ENCODE measurements at places on chromosomes 5 and 9.
A peak's percentile ranks its signal among the peaks of the same experiment; 100 is the strongest.

- DNase-seq = no peak
Measured at GRCh38 chr9:36113999-36114398, 22.5 kb upstream of the GLIPR2 start.

- peak; percentile 21 for DNase-seq
Measured at GRCh38 chr5:61055434-61056006, 106.7 kb downstream of the SMIM15 start.

DNA sequence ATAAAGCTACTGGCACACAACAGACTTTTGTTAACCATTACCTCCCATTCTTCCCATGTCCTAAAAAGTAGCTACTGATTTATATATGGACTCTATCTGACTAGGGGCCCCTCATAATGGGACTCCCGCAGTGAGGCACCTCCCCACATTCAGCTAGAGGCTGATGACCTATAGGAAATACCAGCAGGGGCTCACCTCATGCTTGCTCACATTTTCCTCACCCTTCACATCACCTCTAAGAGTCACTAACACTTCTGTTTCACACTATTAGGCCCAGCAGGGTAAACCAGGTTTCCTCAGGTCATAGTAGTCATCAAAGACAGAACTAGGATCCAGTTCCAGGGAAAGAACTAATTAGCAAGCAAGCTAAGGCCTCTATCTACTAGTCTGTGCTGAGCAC lies 60.7 kb downstream of the PRELID2 start:
- no peak for DNase-seq

DNA sequence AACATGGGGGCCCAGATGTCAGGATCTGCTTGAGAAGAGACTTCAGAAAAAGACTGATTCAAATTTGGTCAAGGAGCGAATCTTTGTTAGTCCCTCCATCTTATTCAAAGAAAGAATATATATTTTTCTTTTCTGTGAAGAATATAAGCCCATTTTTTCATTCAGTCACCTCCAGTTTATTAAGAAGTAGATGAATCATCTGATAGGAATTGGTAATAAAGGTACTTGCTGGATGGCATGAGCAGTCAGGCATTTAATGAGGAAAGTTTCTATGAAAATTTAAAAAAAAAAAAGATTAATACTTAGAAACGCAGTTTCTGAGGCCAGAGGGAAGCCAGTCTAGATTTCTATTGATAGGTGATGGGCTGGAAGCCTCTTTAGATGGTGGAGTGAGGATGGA lies 373.1 kb upstream of the SMC2 start:
- no peak for DNase-seq

GRCh38 chr9:19442240-19442639 lies 33.4 kb downstream of the ACER2 start:
- DNase-seq = no peak

- no peak for DNase-seq
Measured at GRCh38 chr9:135581636-135582426, 20.3 kb downstream of the PAEP start.

DNA sequence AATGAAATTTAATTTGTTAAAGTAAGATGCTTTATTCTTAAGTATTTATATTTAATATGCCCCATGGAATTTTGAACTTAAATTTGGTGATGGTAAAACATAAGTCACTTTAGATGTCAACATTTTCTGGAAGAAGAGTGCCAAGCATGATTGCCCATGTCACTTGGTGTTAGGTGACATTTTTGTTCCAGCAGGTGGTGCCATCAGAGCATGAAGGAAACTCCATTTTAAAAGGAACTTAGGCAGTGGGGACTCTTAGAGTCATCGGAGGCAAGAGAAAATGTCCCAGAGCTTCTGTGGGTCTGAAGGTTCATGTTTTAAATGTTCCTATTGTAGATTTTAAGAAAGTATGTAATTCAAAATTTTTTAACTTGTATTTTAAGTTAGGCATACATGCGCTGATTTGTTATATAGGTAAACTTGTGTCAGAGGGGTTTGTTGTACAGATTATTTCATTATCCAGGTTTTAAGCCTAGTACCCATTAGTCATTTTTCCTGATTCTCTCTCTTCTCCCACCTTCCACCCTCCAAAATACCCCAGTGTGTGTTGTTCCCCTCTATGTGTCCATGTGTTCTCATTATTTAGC lies 789.3 kb downstream of the SEMA5A start:
- DNase-seq = peak; percentile 31

GRCh38 chr5:14783691-14784090 lies 87.9 kb downstream of the ANKH start:
- DNase-seq = no peak

DNA sequence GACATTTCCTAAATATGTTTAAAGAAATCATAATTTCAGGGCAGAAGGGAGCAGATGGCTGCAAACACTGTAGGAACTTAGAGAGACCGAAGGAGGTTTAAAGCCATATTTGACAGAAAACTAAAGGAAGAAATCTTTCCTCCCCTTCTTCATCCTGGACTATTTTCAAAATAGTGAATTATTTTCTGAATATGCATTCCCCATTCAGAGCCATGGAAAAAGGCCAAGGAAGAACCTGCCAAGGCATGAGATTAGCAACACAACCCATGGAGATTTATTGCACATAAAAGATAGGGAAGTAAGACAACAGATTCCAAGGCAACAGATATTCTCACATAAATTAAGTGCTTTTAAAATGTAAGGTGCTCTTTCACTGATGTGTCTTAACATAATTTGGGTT lies 233.3 kb upstream of the ADAMTS16 start:
- DNase-seq = no peak

Data from NCI-H1417 (cell line).